ENCODE measurements at places on chromosomes 2 and 18.

DNA sequence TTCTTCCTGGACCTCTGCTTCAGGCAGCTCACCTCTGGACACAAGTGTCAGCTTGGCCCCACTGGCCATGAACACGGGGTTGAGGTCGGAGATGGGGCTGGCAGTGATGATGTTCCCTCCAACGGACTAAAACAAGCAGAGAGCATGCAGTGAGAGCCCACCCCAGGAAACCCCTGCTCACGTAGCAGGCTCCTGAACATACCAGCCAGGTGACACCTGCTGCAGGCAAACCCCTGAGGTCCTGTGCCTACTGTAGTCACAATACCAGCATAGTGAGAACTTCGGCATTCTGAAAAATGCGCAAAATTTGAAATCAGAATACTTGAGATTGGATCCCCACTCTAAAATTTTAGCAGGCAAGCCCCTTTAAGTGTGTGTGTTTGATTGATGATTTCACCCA is 32.9 kb downstream of the XDH start:
- DNase-seq, result no peak

DNA sequence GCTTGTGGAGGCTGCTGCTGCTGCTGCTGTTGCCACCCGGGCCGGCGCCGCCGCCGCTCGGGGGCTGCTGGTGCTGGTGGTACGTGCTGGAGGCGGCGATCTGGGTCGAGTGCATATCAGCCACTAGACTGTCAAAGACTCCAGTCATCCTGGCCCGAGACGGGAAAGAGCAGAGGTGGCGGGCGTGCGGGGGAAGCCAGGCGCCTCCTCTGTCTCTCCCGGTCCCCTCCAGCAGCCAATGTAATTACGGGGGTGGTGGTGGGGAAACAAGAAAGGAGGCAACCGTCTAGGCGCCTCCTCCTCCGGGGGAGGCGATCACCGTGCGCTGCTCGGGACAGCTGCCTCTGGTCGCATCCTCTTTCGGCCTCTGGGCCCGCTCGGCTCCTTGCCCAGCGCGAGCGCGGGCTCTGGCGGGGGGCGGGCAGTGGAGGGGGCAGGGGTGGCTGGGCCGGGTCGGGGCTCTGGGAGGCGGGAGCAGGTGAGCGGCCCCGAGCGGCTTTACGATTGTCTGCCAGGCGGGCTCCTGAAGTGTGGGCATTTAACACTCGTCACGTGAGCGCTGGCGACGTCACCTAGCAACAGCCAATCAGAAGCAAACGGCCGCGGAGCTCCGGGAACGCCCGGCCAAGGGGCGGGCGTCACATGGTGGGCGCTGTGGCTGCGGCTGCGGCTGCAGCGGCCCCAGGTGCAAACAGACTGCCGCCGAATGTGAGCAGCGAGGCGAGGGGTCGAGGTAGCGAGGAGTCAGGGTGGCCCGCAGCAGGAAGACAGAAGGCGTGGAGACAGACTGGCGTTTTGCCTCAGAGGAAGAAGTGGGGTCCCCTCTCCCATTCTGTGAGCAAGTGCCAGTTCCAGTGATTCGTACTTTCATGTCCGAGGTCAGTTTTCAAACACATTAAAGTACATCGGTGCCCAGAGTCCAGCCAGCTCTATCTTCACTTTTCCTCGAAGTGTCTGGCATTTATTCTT is at the start of gene DLX2:
DLX2 (minus strand) TSS at position 510 of the 969 bp plus-strand sequence; CDS start at position 148, 362 bp downstream.
- DNase-seq, result peak; percentile 96

- DNase-seq, result no peak
These were observed 245.0 kb upstream of the FN1 start for GRCh38 chr2:215680605-215681598.

DNA sequence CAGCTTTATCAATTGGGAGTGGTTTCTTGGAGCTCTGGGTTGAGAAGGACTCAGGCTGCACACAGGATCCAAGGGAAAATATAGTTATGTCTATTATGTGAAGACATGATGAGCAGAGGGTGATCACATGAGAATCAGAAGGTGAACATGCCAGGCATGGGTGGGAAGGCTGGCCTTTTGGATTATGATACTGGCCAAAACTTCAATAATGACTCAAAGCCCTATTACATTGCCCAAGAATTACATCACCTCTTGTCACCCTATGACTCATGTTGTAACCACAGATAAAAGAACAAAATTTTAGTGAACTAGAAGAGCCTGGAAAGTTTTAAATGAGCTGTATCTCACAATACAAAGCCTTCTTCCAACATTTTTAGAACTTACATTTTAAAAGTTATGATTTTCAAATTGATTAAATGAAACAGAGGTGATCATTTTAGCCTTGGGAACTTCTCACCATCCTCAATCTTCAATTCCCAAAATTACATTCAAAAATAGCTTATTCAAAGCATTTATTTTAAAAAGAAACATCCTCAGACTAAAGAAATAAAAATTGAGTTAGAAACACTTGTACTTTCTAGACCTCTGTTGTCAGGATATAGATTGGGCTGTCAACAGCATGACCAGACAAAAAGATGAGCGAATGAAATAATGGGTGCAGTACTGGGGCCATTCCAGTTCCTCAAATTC is 428.3 kb downstream of the MBD2 start:
- no peak for DNase-seq

- DNase-seq, result peak; percentile 15
These were observed 3.5 kb upstream of the RHOB start for GRCh38 chr2:20443276-20443920.

DNA sequence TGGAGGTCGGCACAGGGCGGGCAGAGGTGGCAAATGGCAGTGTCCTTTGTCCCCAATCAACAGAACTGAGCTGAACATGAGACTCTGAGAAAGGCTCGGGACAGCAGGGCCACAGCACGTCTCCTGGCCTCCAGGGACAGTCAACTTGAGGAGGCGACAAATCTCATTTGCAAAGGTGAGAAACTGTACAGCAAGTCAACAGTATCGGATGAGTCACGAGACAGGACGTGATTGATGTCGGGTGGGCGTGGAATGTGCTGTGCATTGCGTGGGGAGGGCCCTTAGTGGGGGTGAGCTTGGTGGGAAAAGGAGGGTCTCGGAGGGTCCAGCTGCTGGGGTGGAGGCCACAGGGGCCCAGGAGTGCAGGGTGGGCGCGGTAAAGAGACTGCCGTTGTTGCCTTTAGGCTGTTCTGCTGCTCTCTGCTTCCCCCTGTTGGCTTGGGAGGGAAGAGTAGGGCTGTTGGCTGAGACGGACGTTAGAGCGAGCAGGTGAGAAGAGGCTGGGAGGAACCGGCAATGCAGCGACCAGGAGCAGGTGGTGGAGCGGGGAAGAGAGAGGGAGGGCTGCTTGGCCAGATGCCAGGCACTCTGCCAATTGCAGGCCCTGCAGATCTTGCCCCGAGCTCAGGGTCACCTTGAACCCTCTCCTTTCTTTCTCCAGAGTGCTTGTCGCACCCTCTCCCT is 164.3 kb downstream of the BCL2 start:
- DNase-seq, result peak; percentile 97

- DNase-seq, result no peak
These were observed 11.7 kb upstream of the SMAD7 start for GRCh38 chr18:48962252-48962993.

DNA sequence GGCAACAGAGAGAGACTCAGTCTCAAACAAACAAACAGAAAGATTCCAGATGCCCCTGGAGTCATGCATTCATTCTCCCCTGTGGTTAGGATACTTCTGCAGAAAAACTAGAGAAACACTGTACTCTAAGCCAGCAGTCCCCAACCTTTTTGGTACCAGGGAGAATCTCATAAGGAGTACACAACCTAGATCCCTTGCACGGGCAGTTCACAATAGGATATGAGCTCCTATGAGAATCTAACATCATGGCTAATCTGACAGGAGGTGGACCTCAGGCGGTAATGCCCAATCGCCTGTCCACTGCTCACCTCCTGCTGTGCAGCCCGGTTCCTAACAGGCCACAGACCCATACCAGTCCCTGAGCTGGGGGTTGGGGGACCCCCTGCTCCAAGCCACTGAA is 18.3 kb downstream of the PSME4 start:
- no peak for DNase-seq

GRCh38 chr2:119753930-119754321 is 5.8 kb upstream of the PTPN4 start:
- DNase-seq, result no peak

DNA sequence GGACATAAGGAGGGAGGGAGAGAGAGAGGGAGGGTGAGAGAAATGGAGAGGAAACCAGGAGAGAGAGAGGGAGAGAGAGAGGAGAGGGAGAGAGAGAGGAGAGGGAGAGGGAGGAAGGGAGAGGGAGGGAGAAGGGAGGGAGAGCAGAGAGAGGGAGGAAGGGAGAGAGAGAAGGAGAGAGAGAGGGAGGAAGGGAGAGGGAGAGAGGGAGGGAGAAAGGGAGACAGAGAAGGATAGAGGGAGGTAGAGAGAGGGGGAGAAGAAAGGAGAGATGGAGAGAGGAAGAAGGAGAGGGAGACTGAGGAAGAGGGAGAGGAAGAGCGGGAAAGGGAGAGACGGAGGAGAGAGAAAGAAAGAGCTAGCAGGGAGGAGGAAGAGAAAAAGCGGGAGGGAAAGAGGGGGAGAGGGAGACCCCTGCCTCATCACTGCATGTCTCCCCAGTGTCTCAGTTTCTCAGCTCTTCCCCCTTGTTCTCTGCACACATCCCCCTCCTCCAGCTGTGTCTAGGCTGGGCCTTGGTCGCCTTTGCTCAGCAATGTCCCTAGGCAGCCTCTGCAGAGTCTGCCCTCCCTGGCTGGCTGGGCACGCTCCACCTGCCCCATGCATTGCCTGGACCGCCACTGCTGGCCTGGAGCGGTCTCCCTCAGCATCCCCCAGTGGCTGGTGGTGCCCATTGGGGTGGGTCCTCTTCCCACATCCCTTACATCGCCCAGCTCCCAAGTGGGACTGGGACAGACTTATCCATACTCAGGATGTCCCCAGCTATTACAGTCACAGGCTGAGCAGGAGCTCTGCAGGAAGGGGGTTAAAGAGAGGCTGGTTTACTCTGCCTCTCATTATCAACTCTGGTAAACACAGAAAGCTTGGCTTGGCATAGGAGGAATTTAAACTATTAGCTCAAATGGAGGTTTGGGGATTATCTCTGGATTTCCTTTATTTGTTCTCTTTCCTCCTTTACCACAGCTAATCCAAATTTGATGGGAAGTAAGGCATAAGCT is 85.7 kb upstream of the APCDD1 start:
- no peak for DNase-seq

DNA sequence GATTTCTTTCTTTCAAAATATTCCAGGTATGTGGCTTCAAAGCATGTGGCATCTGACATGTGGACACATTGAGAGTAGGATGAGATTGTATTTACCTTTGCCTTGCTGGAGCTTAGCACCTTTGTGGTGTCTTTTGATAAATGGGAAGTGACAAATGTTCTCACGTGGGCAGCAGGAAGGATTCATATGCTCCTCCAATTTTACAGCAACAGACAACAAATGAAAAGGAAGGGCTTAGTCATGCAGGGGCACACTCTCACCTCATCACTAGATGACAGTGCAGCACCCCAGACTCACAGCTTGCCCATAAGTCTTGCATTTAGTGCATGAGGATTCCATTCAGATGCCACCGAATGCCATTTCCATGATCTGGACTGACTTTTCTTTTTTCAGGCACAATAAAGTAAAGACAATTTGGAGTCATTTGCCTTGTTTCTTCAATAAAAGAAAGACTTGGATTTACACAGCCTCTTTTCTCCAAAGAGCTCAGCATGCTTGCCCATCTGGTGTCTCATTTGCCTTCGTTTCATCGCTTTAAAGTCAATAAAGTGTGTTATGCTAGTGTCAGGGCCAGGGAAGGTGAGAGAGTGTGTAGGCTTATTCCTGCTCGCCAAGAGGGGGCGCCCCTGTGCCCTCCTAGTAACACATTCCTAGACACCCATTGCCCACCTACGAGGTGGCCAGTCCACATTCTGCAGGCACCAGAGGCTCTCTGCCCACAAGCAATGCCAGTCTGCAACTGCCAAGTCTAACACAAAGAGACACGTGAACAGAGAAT is 39.6 kb upstream of the DAPL1 start:
- no peak for DNase-seq

GRCh38 chr2:226121046-226121738 is 678.4 kb downstream of the IRS1 start:
- DNase-seq, result no peak

DNA sequence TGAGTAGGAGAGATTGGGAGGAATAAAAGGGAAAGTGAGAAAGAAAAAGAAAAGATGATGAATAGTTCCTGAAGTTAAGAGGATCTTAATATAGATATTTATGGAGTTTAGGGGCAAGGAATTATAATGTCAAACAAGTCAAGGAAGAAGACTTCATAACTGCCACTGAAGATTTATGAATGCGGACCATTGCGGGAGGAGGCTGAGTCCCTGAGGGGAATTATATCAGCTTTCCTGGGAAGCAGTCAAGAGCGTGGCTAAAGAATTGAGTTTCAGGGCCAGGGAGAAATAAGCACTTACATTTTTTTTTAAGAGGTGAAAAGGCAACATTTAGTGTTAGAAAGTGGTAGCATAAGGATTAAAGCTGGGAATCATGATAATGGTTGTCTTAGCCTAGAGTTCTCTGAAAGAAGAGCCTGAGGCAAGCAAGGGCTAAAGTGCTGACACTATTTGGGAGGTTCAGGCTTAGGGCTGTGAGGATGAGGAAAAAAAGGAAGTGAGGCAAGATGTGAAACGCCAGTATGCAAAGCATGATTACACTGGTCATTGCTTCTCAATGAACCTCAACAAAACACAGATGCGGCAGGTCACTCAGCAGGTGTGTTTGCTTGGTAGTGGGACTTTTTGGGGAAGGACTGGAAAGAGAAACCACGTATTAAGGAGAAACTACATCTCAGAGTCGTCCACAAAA is 217.1 kb downstream of the SLC4A3 start:
- DNase-seq, result no peak

DNA sequence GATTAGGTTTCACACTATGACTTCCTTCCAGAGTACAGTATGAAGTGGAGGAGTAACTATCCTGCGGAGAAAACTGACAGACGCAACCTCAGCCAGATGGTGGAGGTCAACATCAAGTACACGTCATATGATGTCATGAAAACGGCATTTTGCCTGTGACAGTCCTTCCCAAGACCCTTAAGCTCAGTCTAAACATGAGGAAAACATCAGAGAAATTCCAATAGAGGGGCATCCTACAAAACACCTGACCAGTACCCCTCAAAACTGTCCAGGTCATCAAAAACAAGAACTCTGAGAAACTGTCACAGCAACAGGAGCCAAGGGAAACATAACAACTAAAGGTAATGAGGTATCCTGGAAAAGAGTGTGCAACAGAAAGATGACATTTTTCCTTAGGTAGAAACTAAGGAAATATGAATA is 1.7 kb downstream of the RNU4ATAC start:
- DNase-seq, result no peak

- no peak for DNase-seq
These were observed 281.3 kb downstream of the EXOC6B start for GRCh38 chr2:72544554-72544953.

Data from NCI-H1105 (cell line).